ENCODE measurements at places on chromosomes 11 and 22.

DNA sequence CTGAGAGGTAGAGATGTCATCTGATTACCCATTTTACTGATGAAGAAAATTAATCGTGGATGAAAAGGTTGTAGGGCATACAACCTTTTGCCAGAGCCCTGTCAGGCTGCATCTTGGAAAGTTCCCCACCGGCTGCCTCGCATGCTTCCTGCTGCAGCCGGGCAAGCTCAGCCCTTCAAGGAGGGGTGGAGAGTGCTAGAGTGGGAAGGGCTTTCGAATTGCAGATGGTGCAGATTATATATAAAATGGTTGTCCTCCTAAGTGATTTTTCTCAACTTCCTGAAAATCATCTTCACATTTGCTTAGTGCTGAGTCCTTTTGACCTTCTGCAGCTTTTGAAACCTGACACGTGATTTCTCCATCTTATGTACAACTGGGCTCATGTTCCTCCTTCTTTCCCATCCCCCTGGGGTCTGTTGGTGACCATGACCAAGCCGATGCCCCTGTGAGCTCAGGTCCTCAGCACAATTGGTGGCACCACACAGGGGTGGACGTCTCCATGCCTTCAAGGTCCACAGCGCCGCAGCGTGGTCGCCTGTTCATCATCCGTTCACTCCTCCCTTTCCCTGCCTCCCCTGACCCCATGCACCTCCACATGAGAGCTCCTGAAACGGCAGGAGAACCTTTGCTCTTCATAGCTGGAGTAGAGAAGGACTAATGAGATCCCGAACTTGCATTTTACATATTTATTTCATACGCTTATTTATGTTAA lies 47.6 kb upstream of the MYO18B start:
- no peak overlapping the region for H3K4me3 ChIP-seq
- no peaks in the 10 kb centered on the region for H3K27me3 ChIP-seq
- H3K27ac ChIP-seq = no peak overlapping the region
- H3K36me3 ChIP-seq = no peaks in the 10 kb centered on the region
- DNase-seq = no peak

DNA sequence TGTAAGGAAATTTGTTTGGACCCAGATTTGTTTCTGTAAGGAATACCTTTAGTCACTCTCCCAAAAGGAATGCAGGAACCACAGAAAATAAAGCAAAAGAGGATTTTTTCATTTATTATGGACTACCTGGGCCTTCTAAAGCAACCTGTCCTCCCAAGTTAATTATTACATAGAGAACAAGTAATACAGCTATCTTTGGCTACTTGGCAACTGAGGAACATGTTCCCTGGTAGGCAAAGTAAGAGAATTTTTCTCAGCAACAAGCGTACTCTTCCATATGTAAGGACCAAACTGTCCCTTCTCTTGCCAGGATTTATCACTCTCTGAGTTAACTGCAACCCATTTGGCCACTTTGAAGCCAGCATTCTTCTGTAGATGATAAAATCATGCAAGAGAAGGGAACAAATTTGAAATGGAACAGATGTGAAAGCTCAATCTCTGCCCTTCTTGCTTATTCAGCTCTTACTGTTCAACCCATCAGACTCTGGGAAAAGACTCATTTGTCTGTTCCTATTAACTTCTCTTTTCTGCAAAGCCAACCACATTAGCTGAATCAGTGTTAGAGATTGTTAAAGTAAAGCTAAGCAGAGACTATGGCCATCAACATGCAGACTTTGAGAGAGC lies 190.2 kb downstream of the SWAP70 start:
- no peak for DNase-seq
- no peaks in the 10 kb centered on the region for H3K27me3 ChIP-seq

- H3K4me1 ChIP-seq = peaks cover 11% of the 10 kb centered on the region
- no peaks in the 10 kb centered on the region for H3K36me3 ChIP-seq
- no peak for DNase-seq
- H3K27ac ChIP-seq = no peak overlapping the region
These were observed 50.0 kb downstream of the FAM168A start for GRCh38 chr11:73547706-73548595.

GRCh38 chr11:78615724-78616123 lies 41.1 kb upstream of the NARS2 start:
- H3K36me3 ChIP-seq = peaks cover 6% of the 10 kb centered on the region
- no peaks in the 10 kb centered on the region for H3K27me3 ChIP-seq
- H3K4me3 ChIP-seq = no peak overlapping the region
- DNase-seq = no peak
- H3K4me1 ChIP-seq = no peaks in the 10 kb centered on the region
- H3K27ac ChIP-seq = no peak overlapping the region

- no peaks in the 10 kb centered on the region for H3K36me3 ChIP-seq
- H3K4me1 ChIP-seq = no peaks in the 10 kb centered on the region
- no peak overlapping the region for H3K4me3 ChIP-seq
- no peak for DNase-seq
These were observed 694.8 kb upstream of the CCDC179 start for GRCh38 chr11:23555085-23555484.

- no peaks in the 10 kb centered on the region for H3K36me3 ChIP-seq
- no peak for DNase-seq
- peaks cover 29% of the 10 kb centered on the region for H3K27me3 ChIP-seq
- peaks cover 11% of the 10 kb centered on the region for H3K4me1 ChIP-seq
These were observed 30.8 kb downstream of the ZNRF3 start for GRCh38 chr22:28914201-28914600.

Data from activated CD4-positive, alpha-beta memory T cell treated with anti-CD3 and anti-CD28 coated beads for 36 hours (primary cell).